ENCODE measurements at places on chromosomes 12 and 14.

DNA sequence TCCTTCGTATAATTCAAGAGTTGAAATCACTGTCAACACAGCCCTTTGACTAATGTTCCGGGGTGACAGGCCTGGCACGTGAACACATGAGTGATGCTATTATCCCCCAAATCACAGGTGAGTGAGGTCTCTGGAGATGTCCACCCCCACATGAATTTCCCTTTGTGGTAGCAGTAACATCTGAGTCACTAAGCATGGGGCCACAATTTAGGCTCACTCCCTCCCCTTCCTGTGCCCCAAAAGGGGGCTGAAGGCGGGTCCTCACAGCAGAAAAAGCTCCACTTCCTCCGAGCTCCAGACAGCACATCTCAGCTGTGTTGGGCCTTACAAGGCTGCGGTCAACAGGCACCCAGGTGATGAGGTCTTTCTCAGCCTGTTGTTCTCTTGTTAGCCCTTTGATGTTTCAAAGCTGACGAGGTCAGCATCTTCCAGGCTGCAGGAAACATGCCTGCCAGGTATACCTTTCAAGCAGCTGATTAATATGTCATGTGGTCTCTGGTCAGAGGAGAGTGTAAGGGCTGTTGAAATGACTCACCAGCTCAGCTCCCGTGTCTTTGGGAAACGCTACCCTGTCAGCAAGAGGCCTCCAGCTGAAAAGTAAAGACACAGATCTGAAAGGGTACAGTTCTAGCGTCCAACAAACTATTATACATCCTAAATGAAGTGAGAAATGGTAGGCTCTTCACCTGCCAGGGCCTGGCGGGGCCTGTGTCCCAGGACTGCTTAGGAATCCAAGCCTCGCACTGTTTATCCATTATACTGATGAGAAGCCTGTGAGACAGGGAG is 107.3 kb downstream of the ZFP36L1 start:
- peak; percentile 13 for ATAC-seq

- ATAC-seq: no peak
These were observed 1.5 kb upstream of the LGALS3 start for GRCh38 chr14:55127460-55127951.

GRCh38 chr12:62774794-62775193 is 160.2 kb downstream of the PPM1H start:
- ATAC-seq: no peak

GRCh38 chr12:86663173-86663572 is 407.0 kb upstream of the MGAT4C start:
- ATAC-seq: no peak

GRCh38 chr14:102941419-102942011 is 19.1 kb downstream of the AMN start:
- ATAC-seq: no peak

GRCh38 chr12:69466867-69467266 is 3.3 kb upstream of the FRS2 start:
- ATAC-seq: no peak

DNA sequence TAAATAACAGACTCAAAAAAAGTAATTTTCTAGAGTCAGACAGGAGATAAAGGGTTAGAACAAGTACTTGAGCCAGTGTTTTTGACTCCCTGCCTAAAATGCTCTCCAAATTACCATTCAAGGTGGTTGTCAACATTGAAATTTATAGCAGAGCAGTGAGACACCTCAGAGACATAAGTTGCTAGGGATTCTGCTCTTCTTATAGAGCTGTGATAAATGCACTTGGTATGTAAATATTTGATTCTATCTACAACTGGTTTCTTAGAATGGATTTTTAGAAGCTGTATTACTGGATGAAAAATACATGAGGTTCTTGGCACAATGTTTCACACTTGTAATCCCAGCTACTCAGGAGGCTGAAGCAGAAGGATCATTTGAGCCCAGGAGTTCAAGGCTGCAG is 83.9 kb upstream of the OSBPL8 start:
- ATAC-seq: peak; percentile 76

GRCh38 chr12:122362755-122363154 is 59.7 kb downstream of the CLIP1 start:
- ATAC-seq: no peak

- ATAC-seq: no peak
These were observed 7.8 kb upstream of the FZD10 start for GRCh38 chr12:130154276-130155070.

GRCh38 chr14:37197421-37198272 is at the start of gene MIPOL1:
Gene MIPOL1 (plus strand): TSS chr14:37197937. CDS start chr14:37247889, 49,952 bp downstream.
- ATAC-seq: peak; percentile 98

GRCh38 chr12:98769068-98769467 is 124.0 kb downstream of the APAF1 start:
- peak; percentile 60 for ATAC-seq

- ATAC-seq: no peak
These were observed 4.7 kb downstream of the SYNE2 start for GRCh38 chr14:63857466-63858030.

DNA sequence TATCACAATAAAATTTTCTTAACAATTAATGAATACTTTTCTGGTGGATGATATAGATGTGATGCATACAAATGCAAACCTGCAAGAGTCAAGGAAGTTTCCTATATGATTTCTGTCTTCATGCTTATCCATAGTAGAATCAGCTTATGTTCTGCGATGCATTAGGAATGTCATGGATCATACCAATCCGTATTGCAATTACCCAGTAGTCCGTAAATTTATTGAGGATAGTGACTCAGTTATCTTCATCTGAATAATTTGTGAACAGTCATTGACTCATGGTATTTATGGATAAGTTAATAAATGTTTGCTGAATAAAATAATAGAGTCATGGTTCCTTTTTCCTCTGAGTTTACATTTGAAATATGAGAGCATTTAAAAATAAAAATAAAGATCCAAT is 483.4 kb downstream of the LRFN5 start:
- ATAC-seq: no peak

GRCh38 chr12:6328945-6329702 is 12.8 kb downstream of the TNFRSF1A start:
- ATAC-seq: no peak

DNA sequence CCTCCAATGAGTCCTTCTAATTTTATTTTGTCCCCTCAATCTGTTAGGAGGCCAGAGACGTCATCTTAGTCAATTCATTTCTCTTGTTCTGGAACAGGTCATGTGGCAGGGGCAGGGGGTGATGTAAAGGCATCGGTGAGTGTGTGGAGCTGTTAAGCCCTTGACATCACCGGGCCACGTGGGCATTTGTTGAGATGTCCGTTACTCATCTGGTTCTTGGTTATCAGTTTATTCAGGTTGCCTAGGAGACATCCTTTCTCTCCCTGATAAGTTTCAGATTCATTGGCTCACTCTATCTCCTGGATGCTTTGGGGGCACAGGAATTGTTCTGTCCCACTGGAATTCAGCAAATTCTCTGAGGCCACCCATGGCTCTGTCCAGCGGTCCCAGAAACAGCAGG is 33.6 kb upstream of the SEL1L start:
- no peak for ATAC-seq

GRCh38 chr12:101110866-101111265 is 99.2 kb downstream of the SLC5A8 start:
- ATAC-seq: no peak

- no peak for ATAC-seq
These were observed 24.2 kb downstream of the CRACR2A start for GRCh38 chr12:3728686-3729085.

- ATAC-seq: no peak
These were observed 174.6 kb upstream of the SFSWAP start for GRCh38 chr12:131536337-131536736.

Data from SK-N-SH treated with all-trans-retinoic acid at 6 μM for 48 hours (cell line).